ENCODE measurements at places on chromosomes 6 and 20.

GRCh38 chr6:155495011-155495768, 39.6 kb upstream of the NOX3 start:
- DNase-seq = no peak

GRCh38 chr6:119658917-119659316, 309.4 kb upstream of the MAN1A1 start:
- DNase-seq = no peak

- DNase-seq = no peak
Observed at GRCh38 chr6:38783443-38784228, 68.5 kb downstream of the DNAH8 start.

GRCh38 chr6:73394577-73395354, at the start of gene DDX43:
DDX43 (plus strand) TSS chr6:73394828; CDS start chr6:73394906, 78 bp downstream.
- DNase-seq = no peak

DNA sequence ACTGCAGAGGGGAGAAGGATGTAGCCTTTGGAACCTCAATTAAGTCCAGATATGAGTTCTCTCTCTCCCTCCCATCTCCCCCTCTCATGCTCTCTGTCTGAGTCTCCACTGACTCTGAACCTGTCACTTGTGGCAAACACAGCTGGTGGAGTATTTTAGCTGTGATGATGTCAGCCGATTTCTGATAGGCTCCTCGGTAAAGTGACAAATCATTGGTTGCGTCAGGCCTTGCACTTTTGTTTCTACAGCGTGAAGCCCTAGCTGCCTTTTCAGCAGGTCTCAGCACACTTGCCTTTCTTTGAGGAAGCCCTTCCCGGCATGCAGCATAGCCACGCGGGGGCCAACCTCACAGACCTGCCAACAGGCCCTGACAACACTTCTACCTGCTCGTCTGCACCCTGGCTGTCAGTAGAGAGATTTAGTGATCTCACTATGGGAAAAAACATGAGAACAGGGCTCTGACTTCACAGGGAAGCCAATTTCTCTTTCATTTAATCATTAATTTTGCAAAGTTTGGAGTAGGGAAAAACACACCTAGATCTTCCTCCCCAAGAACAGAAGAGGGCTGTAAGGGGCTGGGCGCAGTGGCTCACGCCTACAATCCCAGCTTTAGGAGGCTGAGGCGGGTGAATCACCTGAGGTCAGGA, 84.4 kb downstream of the GMPR start:
- DNase-seq = no peak

DNA sequence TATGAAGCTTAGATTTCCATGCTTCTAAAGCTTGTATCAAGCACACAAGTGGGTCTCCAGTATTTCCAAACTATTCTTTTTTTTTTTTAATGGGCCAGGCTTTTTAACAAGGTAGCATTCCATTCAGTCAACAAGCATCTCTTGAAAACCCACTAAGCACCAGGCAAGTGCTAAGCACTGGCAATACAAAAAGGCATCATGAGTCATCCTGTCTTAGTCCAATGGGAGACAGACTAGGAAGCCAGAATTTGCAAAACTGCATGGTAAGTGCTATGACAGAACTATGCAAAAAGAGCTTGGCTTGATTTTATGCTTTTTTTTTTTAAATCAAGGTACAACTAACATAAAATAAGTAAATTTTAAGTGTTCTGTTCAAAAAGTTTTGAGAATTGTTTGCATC, 109.3 kb upstream of the DST start:
- no peak for DNase-seq

DNA sequence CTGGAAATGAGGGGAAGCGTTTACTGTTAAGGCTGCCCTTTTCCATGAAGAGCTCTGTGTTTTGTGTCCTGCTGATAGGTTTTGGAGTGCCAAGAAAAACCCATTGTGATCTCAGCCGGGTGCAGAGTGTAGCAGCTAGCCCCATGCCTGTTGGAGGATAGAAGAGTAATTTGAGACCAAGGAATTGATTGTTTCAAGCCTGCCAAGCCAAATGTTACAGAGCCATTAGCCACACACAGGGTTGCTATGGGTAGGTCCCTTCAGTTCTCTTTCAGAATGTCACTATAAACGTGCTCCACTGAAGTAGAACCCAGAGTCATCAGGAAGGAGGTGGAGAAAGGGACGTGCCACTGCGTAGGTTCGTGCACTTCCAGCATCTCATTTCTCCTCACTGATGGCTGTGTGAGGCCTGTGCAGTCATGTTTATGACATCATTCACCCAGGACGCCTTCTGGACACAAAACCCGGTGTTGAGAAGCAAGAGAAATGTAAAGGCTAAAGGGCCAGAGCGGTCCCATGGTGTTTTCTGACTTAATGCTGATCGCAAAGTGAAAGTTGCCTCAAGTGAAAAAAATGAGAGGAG, 6.6 kb downstream of the GMPR start:
- DNase-seq = no peak

DNA sequence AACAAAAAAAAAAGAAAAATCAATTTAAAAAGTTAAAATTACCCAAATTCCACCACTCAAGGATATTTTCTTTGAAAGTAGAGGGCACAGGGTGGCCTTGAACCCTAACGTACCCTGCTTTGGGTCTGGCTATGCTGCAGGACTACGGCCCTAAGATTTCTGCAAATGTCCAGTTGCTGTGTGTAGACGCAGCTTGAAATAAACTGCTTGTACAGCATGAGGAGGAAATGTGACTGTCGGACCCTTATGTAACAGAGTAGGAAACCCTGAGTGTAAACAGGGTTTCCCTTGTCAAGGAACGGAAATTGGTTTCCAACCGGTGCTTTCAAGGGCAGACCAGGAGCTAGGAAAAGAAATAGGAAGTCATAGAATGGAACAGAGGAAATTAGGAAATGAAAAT, 60.7 kb upstream of the SHLD1 start:
- no peak for DNase-seq

DNA sequence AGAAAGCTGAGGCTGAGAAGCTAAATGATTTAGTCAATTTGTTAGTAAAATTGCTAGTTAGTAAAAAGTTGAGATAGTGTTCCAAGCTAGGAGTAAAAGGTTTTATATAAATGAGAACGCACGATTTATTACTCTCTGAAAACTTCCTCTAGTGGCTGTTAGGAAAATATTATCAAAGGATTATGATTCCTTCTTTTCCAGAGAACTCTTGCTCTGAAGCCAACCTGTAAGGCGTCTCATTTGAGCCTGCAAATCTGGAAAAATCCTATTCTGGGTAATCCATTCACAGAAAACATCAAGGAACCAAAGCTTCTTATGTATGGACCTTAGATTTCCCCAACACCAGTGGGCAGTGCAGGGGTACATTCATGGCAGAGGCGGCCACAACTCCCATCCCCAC, 252.7 kb downstream of the SOD2 start:
- DNase-seq = no peak

DNA sequence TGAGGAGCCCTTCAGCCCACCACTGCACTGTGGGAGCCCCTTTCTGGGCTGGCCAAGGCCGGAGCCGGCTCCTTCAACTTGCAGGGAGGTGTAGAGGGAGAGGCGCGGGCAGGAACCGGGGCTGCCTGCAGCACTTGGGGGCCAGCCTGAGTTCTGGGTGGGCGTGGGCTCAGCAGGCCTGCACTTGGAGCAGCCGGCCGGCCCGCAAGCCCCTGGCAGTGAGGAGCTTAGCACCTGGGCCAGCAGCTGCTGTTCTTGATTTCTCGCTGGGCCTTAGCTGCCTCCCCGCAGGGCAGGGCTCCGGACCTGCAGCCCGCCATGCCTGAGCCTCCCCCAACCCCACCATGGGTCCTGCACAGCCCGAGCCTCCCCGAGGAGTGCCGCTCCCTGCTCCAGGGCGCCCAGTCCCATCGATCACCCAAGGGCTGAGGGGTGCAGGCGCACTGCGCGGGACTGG, 101.7 kb upstream of the ADGRB3 start:
- DNase-seq = no peak

GRCh38 chr6:139490482-139490881, 116.0 kb upstream of the CITED2 start:
- DNase-seq = no peak

All from cortex of kidney (tissue), 1 donor.